ENCODE measurements at places on chromosomes 1 and 21. TPM values are rescaled to one million over a fixed set of nuclear protein-coding genes. Genes with fewer than 3 reads are reported as not detected.
A peak's percentile ranks its signal among the peaks of the same experiment; 100 is the strongest.

TSACC gene
- total RNA-seq: 1.2 TPM

OR10T2 gene
- not detected for total RNA-seq

DNA sequence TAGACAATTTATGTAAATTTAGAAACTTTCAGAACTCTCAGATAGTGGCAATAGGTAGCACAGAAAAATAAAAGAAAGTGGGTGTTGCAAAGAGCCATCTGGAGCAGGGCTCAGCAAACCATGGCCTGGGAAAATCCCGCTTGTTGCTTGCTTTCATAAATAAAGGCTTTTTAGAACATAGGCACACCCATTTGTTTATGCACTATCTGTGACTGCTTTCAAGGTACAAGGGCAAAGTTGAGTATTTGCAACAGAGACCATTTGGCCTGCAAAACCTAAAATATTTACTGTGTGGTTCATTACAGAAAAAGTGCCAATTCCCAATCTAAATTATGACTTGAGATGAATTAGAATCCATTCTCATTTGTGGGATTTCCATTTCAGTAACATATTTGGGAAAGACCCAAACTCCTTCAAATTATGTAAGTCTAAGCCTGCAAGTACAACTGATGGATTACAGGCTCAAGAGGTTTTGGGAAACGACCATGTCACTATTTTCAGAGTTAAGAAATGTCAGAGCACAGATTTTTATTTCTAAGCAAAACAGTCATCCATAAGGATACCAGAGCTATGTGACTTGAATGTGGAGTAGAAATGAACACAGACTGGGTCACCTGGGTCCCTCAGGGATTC, 43.5 kb upstream of the DPT start:
- no peaks in the 10 kb centered on the region for H3K36me3 ChIP-seq
- DNase-seq: no peak

GRCh38 chr1:230643908-230644307, 1.6 kb downstream of the COG2 start:
- H3K4me1 ChIP-seq: peaks cover 11% of the 10 kb centered on the region
- H3K27ac ChIP-seq: no peak overlapping the region
- H3K36me3 ChIP-seq: no peaks in the 10 kb centered on the region
- DNase-seq: peak; percentile 34
